CD8-positive, alpha-beta memory T cell (primary cell): ENCODE measurements at places on chromosomes 7 and 10.

- no peak for DNase-seq
These were observed 21.5 kb downstream of the RBM33 start for GRCh38 chr7:155665957-155666287.

DNA sequence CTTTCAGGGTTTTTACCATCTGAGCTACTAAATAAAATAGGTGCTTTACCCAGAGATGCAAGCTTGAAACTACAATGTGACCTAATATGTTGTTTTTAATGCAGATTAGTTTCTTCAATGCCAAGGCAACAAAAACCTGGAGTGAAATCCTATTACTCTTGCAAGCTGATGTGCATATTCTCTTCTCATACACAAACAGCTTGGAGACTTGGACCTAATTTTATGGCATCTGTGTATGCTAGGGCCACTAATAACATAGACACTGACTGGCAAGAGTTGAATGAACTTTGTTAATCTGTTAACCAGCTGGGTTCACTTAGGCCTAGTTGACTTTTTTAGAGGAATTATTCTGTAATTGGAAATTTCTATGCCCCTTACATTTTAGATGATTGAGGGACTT lies 23.4 kb upstream of the SMIM30 start:
- DNase-seq = no peak

- no peak for DNase-seq
These were observed 7.0 kb downstream of the KCNK18 start for GRCh38 chr10:117204316-117204715.

DNA sequence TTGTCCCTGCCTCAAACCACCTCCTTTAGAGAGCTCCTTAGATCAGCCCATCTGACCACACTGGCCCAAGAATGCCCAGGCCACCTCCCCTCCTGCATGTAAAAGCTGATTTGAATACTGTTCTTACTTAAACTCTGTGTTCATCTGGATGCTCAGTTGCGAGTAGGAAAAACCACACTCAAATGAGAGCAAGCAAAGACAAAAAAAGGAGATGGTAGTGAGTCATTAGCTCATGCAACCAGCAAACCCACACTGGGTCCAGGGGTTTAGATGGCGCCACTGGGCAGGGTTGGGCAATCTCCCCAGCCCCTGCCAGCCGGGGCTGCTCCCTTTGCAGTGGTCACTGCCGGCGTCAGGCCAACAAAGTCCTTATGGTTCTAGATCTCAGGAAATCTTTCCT lies 32.7 kb downstream of the TSPAN15 start:
- DNase-seq = no peak

DNA sequence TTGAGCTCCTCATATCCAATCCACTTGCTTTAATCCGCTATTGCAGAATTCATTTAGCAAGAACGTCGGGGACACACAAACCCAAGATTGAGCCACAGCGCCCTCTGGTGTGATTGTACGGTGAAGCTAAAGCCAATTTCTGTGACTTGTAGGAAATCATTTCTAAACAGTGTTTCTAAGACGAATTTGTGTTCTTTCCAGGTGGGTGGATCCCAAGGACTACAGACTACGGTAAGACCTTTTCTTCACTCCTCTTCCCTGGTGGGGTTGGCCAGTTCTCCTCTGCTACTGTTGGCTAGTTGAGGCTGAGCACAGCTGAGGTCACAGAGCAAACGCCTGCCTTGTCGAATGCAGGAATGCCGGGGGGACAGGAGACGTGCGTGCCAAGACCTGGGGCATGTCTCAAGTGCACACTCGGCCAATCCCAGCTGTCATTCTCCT lies 5.2 kb downstream of the DMBT1 start:
- peak; percentile 60 for DNase-seq

DNA sequence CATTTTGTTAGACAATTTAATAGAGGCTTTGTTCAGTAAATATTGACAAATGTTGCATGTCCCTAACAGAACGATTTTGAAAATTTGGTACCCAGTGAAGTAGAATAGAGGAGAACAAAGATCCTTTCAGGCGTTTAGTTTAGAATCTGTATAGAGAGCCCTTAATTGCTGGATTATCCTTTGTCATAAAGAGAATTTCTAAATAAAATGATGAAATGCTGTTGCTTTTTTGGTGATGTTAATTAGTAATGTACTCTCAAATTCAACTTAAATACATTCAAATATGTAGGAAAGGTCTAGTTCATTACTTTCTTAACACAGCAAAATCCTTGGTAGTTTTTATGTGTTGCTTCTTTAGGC lies 1.2 kb downstream of the LUC7L2 start:
- DNase-seq = no peak

DNA sequence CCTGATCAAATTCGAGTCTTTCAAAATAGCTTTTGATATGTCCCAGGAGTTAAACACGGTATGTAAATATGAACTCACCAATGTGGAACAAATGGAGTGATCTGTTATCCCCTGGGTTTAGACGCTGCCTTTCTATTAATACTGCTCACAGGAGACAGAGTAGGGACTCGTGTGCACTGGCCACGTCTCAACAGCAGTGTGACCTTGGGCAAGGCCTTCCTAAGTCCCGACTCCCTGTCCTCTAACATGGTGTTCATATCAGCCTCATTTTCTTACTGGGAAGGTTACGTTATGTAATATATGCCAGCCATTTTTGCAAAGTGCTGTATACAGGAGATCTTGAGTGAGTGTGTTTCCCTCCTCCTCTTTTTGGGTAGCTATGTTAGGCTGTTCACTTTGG lies 1.8 kb downstream of the WDR37 start:
- no peak for DNase-seq

GRCh38 chr10:65751218-65751617 lies 1174.6 kb upstream of the LRRTM3 start:
- DNase-seq = no peak
